ENCODE measurements at places on chromosomes 3 and 15.

DNA sequence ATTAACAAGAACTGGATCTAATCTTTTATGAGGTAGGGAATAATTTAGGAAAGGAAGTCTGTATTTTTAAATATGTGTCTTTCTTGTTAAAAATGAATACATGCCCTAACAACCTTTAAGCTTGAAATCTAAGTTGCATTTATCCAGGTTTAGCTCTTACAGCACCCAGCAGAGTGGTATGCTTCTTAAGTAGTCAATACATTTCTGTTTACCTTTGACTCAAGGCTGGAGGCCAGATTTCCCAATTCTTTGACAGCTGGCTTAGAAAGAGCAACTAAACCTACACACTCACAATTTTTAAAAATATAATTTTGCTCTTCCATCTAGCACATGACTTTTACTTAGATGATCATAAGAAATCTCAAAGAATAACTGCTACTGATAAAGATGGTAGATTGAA, 148.9 kb downstream of the DPH6 start:
- no peak for DNase-seq

- no peak for DNase-seq
Observed at GRCh38 chr3:134611516-134611915, 39.3 kb downstream of the KY start.

GRCh38 chr15:72285927-72286516, 13.7 kb upstream of the PARP6 start:
- peak; percentile 45 for DNase-seq

GRCh38 chr3:58608648-58609047, 31.5 kb upstream of the FAM107A start:
- no peak for DNase-seq

DNA sequence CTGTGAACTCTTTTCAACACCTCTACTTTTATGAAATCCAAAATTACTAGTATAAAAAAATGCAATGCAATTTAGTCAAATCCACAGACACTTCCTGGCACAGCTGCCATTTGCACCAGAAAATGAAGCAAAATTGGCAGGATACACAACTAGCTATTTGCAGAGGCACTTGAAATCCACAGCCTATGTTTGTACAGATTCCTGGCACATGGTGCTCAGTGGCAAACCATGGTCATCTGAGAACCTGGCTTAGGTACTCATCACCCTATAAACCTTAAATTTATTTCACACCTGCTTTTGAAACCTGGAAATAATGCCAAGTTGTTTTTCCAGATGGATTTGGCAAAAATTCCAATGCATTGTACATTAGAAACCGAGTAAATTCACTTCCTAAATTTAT, 20.2 kb upstream of the PPM1L start:
- no peak for DNase-seq

GRCh38 chr15:51499379-51499976, 123.1 kb downstream of the DMXL2 start:
- peak; percentile 44 for DNase-seq

DNA sequence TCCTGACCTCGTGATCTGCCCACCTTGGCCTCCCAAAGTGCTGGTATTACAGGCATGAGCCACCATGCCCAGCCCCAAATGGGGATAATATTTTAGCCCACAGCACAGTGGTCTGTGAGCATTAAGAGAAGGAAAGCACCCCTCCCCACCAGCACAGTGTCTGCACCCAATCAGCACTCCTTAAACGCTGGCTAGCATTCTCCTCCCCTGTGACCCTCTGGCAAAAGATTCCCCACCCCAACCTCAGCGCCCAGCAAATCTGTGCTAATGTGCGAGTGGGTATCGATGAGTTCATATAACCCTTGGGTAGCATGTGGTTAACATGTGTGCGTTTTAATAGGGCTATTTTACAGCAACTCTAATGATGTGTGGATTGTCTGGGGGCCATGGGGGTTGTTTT, 18.3 kb upstream of the EPHB3 start:
- DNase-seq, result no peak

- peak; percentile 7 for DNase-seq
Observed at GRCh38 chr3:143627336-143627735, 220.9 kb downstream of the SLC9A9 start.

GRCh38 chr3:193677734-193678133, 84.7 kb downstream of the OPA1 start:
- no peak for DNase-seq

DNA sequence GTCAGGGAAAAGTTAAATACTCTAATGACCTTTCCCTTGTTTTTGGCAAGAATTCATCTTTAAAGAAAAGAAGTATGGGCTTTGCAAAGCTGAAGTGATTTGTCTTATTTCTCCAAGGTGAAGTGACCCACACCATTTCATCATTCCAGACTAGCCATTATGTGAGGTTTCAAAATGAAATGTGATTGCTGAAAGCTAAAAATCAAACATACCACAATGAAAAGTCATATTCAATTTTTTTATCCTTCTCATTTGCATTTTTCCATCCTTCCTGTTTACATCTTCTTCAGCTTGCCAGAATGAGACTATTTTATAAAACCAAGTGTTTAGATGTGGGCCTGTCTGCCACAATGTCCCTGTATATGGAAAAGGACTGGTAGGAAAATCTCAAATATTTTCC, 142.3 kb upstream of the STRIT1 start:
- DNase-seq, result peak; percentile 5

GRCh38 chr15:98281130-98281529, 320.6 kb downstream of the ARRDC4 start:
- no peak for DNase-seq

DNA sequence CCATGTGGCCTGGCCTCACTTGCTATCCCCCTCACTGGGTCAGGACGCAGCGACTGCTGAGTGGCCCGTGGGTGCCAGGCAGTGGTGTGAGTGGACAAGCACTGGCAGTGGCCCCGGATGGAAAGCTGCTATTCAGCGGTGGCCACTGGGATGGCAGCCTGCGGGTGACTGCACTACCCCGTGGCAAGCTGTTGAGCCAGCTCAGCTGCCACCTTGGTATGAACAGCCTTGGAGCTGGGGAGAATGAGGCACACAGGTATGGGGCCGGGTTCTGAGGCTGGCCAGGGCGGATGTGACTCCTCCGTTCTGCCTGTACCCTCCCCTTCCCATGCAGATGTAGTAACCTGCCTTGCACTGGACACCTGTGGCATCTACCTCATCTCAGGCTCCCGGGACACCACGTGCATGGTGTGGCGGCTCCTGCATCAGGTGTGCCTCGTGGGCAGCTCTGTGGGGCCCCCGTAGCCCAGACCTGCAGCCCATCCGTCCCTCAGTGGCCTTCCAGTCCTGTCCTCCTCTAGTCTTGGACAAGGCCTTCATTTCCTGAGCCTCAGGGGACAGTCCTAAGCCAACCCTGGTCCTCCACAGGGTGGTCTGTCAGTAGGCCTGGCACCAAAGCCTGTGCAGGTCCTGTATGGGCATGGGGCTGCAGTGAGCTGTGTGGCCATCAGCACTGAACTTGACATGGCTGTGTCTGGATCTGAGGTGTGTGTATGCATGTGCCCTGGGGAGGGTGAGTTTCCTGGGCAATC, 28.2 kb downstream of the NBEAL2 start:
- no peak for DNase-seq

GRCh38 chr3:5058471-5058951, 63.6 kb upstream of the ARL8B start:
- DNase-seq, result no peak

DNA sequence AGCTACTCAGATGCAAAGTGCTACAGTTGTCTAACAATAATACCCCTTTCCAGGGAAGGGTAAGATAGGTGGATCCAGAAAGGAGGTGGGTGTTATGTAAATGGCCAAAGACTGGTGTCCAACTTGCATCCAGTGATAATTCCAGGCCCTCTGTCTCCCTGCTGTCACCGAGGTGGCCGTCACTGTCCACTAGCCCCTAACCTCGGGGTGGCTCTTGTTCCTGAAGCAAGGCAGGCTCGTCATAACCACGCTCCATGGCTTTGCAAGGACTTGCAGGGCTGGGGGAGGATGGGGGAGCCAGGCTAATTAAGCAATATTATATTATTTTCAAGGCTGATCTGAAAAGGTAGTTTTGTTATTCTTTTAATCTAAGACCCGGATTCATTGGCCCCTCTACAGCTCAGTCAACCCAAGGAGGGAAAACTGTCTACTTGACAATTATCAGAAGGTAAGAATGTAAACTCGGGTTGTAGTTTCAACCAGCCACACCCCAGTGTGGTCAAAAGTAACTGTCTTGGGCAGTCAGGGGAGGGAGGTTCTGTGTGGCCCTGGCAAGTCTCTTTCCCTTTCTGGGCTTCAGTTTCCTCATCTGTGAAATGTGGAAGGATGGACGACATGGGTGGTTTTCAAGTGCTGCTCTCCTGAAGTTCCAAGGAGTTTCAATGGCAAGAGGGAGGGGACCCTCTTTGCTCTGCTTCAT, 220.1 kb upstream of the BHLHE40 start:
- DNase-seq, result no peak

- DNase-seq, result no peak
Observed at GRCh38 chr15:19987389-19988048, 554.1 kb downstream of the GOLGA6L6 start.

DNA sequence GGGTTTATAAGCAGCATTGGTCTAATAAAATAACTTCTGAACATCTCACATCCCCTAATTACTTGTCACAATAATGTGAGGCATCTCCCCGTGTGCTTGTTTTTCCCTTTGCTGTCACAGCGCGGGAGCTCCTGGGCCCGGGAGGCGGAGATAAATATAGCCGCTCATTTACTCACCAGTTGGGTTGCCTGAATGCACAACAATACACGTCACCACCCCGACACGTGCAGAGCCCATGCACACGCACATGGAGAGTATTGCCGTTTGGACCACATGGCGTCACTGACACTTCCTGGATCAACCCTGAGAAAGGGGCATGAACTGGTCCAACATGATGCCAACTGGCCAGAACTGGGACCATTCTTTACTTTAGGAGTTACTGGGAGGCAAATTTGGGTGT, 76.2 kb downstream of the MRPL46 start:
- DNase-seq, result no peak

GRCh38 chr3:178561239-178561638, 25.0 kb downstream of the KCNMB2 start:
- DNase-seq, result no peak

GRCh38 chr15:81752546-81752942, 293.3 kb downstream of the MEX3B start:
- DNase-seq, result no peak

GRCh38 chr15:67495585-67495984, 25.3 kb upstream of the C15orf61 start:
- no peak for DNase-seq

- DNase-seq, result peak; percentile 93
Observed at GRCh38 chr3:11096266-11097139, 57.8 kb upstream of the HRH1 start.

- peak; percentile 74 for DNase-seq
Observed at GRCh38 chr3:57803647-57804081, 47.6 kb downstream of the SLMAP start.

- no peak for DNase-seq
Observed at GRCh38 chr15:31272558-31273257, 53.9 kb upstream of the KLF13 start.

- DNase-seq, result no peak
Observed at GRCh38 chr3:129520960-129521359, 7.5 kb upstream of the RHO start.

GRCh38 chr15:50753463-50753862, 12.0 kb downstream of the SPPL2A start:
- no peak for DNase-seq

DNA sequence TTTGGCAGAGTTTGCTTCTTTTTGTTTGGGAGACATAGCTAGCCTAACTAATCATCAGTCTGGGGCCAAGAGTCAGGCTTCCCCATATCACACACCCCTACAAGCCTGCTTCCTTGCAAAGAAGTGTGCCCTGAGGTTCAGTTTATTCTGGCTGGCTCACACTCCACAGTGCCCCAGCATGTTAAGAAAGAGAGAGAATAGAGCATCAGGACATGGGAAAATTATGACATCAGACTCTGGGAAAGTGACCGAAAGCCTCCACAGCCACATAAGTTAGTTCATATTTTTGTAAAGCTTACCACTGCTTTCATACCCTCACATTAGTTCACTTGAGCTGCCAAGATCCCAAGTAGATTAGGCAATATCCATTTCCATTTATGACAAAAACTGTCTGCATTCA, 63.0 kb upstream of the CFAP161 start:
- no peak for DNase-seq

DNA sequence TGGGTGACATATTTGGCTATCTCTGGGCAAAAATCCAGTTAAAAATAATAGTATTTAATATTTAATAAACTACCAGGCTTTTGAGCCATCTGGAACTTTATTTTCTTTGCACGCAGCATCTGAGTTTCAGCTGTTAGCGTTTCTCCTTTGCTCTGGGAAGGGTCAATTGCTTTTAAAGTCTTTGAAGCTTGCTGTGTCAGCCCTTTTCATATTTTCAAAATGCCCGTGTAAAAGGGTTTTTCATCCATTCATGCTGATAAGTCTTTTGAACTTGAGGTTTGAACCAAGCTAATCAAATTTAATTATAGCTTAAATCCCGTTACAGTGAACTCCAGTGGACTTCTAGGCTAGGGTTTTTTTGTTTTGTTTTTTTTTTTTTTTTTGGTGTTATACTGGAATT, 79.1 kb downstream of the SLC25A26 start:
- DNase-seq, result no peak

GRCh38 chr3:111910806-111911205, 51.7 kb downstream of the PHLDB2 start:
- no peak for DNase-seq

DNA sequence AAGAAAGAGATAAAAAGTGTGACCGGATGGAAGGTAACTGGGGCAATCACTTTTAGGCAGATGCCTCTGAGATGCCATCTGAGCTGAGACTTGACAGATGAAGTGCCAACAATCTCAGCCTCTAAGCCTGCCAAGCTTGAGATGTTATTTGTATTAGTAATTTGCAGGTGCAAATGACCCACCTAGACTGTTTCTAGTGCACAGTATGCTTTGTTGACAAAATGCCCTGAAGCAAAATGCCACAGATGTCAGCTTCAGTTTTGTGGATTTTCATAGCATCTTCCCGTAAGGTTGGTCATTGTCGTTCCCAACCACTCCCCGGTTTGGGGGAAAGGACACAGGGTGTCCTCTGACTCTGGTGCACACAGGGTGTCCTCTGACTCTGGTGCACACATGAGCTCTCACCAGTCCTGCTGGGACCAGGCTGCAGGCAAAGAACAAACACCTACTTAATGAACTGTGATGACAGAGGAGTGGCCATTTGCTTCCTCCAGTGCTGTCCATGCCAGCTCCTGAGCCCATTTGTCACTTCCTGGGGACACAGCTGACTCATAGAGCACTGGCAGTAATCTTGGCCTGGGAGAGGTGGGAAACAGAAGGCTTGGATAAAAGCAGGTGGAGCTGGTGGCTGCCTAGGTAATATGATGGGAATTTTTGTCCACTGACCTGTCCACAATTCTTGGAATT, 16.7 kb upstream of the PPP1R2 start:
- DNase-seq, result no peak

DNA sequence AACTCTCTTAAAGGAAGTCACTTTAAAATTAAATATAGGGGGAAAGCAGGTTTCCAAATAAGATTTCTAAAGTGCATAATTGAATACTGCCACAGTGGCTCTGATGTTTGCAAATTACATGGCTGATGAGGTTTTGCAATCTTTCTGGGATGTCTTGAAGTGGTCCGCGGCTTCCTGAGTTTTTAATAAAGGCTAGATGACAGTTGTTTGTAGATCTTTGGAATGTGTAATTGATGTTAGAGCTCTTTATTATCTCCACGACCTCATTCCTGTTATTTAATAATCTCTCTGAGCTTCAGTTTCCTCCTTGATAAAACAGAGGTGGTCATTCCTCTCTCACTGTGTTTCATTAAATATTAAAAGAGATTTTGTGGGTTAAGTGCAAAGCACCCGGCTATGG, 27.0 kb upstream of the CEMIP start:
- DNase-seq, result no peak
